Left forelimb (tissue), 1 donor: ENCODE measurements at places on chromosomes 7 and 10.
A peak's percentile ranks its signal among the peaks of the same experiment; 100 is the strongest.

DNA sequence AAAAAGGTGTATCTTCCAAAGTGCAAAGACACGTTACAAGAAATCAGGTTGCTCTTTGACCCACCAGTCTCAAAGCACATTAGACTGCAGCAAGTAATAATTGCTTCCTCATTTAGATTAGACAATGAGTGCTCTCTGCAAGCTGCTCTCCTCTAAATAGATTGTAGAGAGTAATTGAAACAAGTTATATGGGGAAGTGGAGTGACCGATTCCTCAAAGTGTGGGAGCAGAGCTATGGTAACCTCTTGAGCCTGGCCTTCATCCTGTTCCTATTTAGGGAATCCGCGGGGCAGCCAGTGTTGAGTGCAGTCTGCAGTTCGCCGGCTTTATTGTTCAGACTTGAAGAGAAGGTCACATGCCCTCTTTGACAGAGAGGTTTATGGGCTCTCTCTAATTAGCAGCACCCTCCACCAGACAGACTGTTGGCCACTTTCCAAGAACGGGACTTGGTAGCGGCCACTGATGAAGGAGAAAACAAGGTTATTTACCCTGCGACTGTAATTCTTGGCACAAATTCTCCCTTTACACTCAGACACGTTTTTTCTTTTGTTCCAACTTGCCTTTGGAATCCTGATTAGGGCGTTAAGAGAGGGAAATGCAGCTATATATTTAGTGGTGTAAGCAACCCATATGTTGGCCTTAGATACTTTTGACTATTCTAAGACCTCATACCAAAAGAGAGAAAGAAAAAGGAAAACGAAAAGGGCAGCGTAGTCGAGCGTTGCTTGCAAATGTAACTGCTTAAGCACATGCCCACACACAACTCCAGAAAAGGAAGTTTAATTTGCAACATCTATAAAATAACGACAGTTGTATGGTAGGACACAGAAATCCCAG lies 107.5 kb downstream of the REEP3 start:
- peak; percentile 71 for DNase-seq

GRCh38 chr7:27196287-27196767 lies 3.6 kb downstream of the HOXA13 start:
- peak; percentile 87 for DNase-seq

- DNase-seq = no peak
Observed at GRCh38 chr10:103514244-103514643, 20.7 kb downstream of the NEURL1 start.

- no peak for DNase-seq
Observed at GRCh38 chr7:18760046-18760445, 264.5 kb downstream of the HDAC9 start.

- no peak for DNase-seq
Observed at GRCh38 chr7:30861612-30862011, 50.0 kb upstream of the AQP1 start.

GRCh38 chr7:142878315-142878714 lies 7.2 kb downstream of the TRPV6 start:
- peak; percentile 17 for DNase-seq

GRCh38 chr7:157542068-157543021 lies 205.5 kb downstream of the DNAJB6 start:
- no peak for DNase-seq

DNA sequence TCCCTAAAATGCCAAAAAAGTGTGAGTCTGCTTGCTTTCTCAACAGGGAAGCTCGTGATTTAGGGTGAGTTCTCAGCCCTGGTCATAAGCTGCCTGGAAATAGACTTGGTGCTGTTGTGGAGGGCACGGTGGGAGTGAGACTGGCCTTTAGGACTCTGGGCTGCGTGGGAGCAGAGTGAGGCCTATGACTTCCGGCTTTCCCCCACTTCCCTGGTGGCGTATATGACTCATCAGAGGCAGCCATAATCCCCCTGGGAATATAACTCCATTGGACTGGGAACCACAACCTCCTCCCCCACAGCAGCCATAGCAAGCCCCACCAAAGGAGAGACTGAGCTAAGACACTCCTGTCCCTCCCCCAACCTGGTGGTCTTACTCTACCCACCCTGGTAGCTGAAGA lies 95.0 kb downstream of the PON1 start:
- DNase-seq = no peak
